Stimulated activated CD4-positive, alpha-beta T cell treated with anti-CD3 and anti-CD28 coated beads, Interleukin-4, amount 100 ng/mL, for 48 hours (primary cell): ENCODE measurements at places on chromosomes 3 and 15.

GRCh38 chr3:12484198-12484982, at the start of gene TSEN2:
TSS of gene TSEN2 (plus strand) at chr3:12484480. CDS start at chr3:12489801, 5,321 bp downstream.
- DNase-seq: peak; percentile 93

GRCh38 chr3:155815030-155815545, 9.0 kb upstream of the C3orf33 start:
- DNase-seq: no peak

- no peak for DNase-seq
Measured at GRCh38 chr15:89129816-89130134, 41.5 kb downstream of the ABHD2 start.

- no peak for DNase-seq
Measured at GRCh38 chr3:84962415-84962814, 3.6 kb downstream of the CADM2 start.

DNA sequence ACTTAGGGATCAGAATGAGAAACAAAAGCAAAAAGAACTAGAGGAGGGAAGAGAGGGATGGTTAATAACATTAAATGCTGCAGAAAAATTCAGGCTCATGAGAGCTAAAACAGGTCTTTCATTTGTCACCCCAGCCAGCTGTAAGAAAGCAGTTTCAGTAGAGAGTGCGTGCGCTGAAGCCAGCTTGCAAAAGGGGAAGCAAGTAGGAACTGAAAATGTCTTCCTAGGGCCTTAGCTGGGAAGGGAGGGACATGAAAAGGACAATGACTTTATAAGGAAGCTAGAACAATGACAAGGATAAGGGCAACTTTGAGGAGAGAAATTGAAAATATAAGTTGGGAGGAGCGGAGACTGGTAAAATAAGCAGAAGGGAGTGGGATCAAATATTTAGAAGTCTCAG, 3.1 kb downstream of the CIAO2A start:
- DNase-seq: no peak

GRCh38 chr3:178568155-178568731, 32.0 kb downstream of the KCNMB2 start:
- DNase-seq: no peak

DNA sequence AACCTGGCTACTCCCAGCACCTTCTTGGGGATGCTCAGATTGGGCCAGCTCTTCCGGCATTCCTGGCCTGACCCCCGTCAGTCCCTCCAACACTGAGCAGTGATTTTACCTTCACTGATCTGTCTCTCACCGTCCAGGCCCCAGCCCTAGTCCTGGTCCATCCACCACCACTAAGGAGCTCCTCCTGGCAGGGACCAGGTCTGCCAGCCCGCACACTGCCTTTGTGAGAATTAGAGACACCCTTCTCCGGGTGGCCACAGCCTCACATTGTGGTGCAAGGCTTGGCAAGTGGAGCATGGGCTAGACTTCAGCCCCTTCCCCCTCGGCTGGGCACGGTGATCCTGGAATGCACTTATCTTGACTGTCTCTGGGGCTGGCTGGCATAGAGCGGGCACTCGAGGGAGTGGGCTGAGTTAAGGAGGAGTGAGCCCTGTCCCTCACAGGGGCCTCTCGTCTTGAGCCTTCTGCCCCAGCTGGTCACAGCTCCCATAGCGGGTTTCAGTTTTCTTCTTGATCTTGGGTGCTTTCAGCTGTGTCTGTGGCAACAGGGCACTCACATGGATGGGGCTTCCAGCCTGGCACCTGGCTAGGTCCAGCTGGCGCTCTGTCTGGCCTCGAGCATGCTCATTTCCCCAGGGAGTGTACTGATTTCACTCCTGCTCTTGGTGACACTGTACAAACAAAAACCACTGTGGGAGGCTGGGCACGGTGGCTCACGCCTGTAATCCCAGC, 53.9 kb downstream of the LINGO1 start:
- DNase-seq: no peak

DNA sequence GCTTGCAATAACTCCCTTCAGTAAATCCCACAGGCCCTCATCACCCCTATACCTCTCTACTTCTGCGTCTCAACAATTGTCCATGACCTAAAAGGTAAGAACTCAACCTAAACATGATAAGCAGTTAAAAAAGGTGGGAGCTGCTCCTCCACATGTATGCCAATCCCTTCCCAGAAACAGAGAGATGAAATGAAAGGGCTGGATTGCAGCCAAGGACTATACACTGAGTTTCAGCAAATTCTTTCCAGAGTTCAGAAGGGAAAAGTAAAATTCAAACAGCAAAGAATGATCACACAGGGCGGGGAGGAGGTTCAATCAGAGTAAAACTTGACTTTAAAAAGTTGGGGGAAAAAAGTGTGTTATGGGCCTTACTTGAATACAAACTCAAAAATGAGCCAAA, 27.5 kb downstream of the PLOD2 start:
- DNase-seq: no peak

GRCh38 chr3:49415931-49416601, 3.8 kb downstream of the TCTA start:
- peak; percentile 50 for DNase-seq

- no peak for DNase-seq
Measured at GRCh38 chr3:77244981-77245380, 205.1 kb downstream of the ROBO2 start.

- peak; percentile 62 for DNase-seq
Measured at GRCh38 chr15:61834076-61834697, 226.1 kb downstream of the VPS13C start.

- DNase-seq: no peak
Measured at GRCh38 chr3:187125319-187126031, 13.8 kb downstream of the RPL39L start.

GRCh38 chr3:170697908-170698307, 112.0 kb upstream of the SLC7A14 start:
- DNase-seq: no peak

GRCh38 chr15:67124111-67124510, 58.7 kb downstream of the SMAD3 start:
- no peak for DNase-seq

DNA sequence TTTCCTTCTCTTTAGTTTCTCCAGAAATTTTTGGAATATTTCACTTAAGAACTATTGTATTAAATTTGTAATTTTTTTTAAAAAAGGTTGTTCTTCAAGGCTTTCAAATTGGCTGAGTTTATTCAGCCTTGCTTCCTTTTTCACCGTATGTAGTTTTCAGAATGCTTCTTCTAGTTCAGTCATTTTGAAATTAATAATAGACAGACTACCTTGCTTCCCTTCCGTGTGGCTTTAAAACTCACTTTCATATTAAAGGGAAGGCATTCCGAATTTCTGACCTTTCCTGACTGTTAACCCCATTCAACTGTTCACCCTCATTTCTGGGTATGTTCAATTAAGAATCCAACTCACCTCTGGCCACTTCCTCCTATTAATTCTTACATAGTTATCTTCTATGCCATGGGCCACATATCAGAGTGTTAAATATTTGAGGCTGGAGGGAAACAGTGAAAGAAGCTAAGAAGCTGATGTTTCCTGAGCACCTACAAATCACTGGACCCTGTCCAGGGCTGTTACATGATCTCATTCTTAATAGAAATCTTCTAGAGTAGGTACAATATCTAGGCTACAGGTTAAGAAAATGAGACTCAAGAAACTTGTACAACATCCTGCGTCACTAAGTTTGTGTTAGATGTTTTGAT, 237.5 kb downstream of the P3H2 start:
- no peak for DNase-seq
